ENCODE measurements at places on chromosomes 6 and 20.

- DNase-seq = no peak
Observed at GRCh38 chr20:62636446-62636845, 5.9 kb upstream of the SLCO4A1 start.

GRCh38 chr20:56929606-56930005 lies 300.5 kb downstream of the TFAP2C start:
- DNase-seq = no peak

GRCh38 chr6:85756982-85757381 lies 114.3 kb upstream of the SYNCRIP start:
- DNase-seq = no peak

DNA sequence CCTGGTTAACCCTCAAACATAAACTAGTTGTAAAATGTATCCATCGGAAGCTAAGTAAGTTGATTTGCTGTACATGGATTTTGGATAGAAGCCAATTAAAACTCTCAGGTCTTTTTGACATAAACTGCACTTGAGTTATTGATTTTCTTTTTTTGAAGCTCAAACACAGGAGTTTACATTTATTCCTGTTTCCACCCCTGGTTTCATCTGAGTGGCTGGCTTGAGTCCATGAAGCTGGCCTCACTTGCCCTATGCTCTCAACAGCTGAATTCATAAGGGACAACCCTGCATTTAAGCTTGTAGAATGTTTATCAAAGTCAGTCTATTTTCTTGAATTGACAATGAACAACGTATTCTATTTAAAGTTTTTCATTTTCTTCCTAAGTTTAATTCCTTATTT lies 58.1 kb upstream of the PLEKHG1 start:
- no peak for DNase-seq

DNA sequence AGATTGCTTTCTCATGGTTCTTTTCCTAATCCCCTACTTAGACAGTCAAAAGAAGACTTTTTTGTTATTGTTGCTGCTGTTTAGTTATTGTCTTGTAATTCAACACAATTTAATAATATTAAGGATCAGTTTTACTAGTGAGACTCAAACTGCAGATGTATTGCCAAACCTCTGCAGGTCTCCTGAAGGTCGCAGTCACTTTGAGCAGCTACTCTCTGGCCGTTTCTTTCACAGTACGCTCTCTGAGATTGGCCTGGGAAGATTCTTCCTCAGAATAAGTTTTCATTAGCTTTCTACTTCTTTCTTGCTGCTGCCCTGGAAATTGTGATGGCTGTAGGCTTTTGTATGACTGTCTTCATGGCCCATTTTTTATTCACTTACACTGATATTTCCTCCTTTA lies 930.8 kb downstream of the QKI start:
- DNase-seq = no peak

GRCh38 chr6:166257911-166258318 lies 50.3 kb downstream of the PRR18 start:
- DNase-seq = no peak

DNA sequence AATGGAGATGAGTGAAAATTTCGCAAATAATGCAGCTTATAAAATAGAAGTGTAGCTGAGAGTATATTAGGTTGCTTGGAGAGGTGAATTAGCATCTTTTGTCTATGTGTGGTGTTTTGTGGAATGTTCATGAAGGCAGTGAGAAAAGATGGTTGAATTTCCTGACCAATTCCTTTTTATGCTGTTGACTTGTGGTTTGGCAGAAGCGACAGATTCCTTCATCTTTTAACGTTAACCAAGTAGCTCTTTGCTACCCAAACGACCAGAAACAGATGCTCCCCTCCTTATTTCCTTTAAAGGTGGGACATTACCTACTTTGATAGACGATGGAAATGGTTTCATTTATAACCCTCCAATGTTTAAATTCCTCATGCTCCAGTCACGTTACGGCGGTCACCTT lies 390.5 kb downstream of the QKI start:
- no peak for DNase-seq

DNA sequence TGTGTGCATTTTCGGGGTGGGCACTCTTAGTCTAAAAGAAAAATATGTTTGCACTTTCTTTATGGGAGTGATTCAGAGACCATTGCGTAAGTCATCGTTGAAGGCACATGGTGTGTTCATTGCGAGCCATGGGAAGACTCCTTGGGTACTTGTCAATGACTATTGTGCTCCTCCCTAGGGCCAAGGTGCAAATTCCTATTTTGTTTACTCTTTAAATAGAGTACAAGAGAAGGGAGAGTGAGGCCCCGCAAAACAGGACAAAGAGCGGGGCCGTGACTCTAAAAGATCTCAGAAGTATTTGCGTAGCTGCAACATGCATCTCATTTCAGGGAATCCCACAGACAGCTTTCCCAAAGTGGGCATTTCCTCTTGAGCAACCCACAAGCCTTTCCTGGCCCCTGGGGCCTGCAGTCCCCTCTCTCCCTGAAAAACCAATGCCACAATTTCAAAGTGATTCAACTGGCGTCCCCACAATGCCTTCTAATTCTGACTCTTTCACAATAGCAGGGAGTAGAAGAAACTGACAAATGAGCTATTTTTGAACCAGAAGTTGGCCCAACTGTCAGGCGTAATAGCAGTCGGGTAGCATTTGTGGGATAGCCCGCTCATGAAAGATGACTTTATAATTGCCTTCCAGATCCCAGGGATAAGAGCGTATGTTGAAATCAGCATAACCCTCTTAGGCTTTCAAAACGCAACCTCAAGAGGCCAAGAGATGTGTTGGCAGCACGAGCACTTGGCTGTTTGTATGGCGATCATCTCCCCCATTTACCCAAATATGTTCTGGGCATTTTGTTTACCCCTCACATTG lies 277.9 kb upstream of the BMP2 start:
- DNase-seq = no peak

DNA sequence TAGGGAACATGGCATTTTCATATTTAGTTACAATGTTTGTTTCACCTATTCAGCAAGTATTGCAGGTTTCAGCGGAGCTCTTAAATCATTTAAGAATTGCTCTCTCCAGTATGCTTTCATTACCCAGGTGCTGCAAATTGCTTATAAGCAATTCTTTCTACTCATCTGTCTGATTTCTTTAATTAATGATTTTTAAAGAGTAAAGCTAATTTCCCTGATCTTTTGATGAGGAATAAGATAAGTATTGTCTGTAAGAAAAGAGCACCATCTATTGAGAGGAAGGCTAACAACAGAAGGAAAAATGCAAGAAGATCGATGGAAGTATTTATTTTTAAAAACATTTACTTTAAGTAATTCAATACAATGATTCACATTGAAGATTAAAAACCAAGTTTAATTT lies 2.0 kb downstream of the OPRM1 start:
- no peak for DNase-seq

GRCh38 chr6:52115145-52115741 lies 27.8 kb upstream of the PKHD1 start:
- no peak for DNase-seq

GRCh38 chr20:51404297-51405060 lies 138.0 kb downstream of the NFATC2 start:
- DNase-seq = no peak

DNA sequence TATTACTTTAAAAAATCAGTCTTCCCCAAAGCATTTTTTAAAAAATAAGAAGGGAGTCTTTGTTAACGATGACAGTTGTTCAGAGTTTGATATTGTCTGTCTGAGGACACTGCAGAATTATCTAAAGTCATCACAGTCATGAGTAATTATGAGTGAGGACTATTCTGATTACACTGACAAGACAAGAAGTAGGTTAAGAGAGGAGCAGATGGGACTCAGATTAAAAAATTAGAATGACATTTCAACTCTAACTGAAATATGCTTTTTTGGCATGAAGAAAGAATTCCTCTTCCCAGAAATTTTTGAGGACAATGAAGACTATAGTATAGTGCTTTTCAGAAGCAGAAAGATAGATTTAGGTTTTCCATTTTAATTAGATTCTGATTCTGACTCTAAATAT lies 456.5 kb downstream of the EPHA7 start:
- no peak for DNase-seq

DNA sequence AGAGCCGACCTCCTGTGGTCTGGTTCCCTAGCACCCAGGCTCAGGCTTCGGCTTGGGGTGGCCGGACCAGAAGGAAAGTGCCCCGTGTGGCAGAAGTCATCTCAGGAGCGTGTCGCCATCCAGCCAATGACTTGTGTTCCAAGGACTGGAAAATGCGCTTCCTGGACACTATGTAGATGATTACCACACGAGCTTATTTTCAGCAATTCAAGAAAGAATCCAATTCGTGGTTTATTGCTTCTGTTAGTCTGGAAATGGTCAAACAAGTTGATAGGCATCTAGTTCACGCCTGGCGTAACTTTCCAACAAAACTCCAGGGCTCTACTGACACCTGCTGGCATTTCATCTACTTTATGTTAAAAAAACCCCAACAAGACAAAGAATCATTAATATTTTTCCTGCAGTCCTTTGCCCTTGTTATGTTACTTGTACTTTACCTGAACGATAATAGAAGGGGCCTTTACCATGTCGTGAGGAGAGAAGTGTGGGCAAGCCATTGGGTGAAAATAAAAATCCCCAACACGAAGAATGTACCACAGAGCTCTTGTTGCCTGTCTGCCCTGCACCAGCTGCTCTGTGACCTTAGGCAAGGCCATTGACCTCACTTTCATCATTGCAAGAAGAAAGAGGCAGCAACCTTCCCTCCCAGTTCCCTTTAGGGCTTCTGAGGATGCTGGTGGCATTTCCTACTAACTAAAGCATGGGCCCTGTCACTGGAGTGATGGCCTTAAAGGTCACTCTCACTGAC lies 154.7 kb upstream of the LAMP5 start:
- peak; percentile 14 for DNase-seq
